ENCODE measurements at places on chromosomes 1 and 21.

GRCh38 chr1:101220906-101221305 is 15.9 kb upstream of the S1PR1 start:
- DNase-seq, result no peak

GRCh38 chr1:209768354-209768774 is 12.5 kb downstream of the TRAF3IP3 start:
- peak; percentile 86 for DNase-seq

GRCh38 chr1:89615676-89616598 is 17.0 kb upstream of the LRRC8C start:
- DNase-seq, result peak; percentile 50

DNA sequence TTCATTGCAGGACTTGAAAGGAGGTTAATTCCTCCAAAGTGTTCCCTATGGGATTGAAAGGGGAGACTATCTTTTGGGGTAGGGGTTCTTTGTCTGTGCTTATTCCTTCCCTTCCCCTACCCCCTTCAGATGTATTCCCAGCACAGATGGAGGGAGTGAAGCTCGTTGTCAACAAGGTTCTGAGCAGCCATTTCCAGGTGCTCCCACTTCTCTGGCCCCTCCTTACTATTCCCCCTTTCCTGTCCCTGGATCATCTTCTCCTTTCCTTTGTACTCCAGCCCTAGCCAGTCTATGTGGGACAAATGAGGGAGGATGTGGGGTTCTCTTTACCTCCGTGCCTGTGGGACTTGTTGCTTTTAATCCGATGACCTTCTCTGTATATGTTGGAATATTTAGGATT is 899 bp downstream of the TOMM40L start:
- DNase-seq, result no peak

DNA sequence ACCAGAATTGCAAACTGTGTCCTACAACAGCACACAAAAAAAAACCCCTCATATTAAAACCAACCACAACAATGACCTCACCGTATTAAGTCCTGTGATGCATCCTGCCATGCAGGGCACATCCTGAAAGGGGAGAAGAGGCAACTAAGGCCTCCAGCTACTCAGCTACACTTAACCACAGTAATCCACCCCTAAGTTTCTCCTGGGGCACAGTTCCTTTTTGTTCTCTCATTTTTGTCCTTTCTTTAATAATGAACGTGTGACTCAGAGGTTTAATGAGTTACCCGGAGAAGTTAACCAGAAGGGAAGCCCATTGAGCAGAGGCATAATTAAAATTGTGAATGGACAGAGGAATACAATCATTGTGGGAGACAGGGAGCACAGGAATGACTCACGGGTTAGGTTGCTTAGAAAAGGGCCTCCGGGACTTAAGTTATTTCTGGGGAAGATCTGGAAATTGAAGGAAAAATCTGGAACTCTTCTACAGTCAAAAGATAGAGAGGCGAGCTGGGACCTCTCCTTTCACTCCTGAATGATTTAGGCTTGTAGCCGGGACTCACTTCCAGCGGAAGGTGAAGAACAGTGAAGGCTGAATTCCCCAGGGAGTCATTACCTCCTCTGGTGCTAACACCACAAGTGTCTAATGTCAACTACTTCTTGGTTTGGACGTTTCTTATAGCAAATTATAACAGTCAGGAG is 36.9 kb upstream of the HIVEP3 start:
- no peak for DNase-seq
